ENCODE measurements at places on chromosomes 12 and 14.

- no peak for DNase-seq
Observed at GRCh38 chr14:61026526-61026925, 45.5 kb downstream of the SLC38A6 start.

- DNase-seq, result peak; percentile 60
Observed at GRCh38 chr12:104381731-104382480, 74.8 kb upstream of the CHST11 start.

DNA sequence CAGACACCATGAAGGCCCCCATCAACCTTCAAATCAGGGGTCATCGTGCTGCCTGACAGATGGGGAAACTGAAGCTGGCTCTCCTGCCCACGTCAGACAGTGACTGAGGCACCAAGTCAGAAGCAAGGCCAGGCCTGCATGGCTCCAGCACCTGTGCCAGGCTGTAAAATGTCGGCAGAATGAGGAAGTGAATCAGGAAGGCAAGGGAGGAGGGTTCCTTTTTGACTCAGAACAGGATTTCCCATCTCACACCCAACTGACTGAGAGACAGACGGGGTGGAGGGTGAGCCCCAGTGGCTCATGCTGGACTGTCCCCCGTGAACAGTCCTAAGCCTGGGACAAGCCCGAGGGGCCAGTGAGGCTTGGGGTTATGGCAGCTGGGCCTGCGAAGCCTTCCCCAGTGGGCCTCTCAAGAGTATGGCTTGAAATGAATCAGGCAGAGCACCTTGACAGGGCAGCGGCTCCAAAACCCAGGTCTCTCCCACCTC lies 20.9 kb downstream of the SYNE3 start:
- DNase-seq, result no peak

GRCh38 chr14:55031190-55031589 lies 4.2 kb downstream of the SOCS4 start:
- DNase-seq, result no peak

- no peak for DNase-seq
Observed at GRCh38 chr14:67493092-67493717, 4.7 kb upstream of the TMEM229B start.

DNA sequence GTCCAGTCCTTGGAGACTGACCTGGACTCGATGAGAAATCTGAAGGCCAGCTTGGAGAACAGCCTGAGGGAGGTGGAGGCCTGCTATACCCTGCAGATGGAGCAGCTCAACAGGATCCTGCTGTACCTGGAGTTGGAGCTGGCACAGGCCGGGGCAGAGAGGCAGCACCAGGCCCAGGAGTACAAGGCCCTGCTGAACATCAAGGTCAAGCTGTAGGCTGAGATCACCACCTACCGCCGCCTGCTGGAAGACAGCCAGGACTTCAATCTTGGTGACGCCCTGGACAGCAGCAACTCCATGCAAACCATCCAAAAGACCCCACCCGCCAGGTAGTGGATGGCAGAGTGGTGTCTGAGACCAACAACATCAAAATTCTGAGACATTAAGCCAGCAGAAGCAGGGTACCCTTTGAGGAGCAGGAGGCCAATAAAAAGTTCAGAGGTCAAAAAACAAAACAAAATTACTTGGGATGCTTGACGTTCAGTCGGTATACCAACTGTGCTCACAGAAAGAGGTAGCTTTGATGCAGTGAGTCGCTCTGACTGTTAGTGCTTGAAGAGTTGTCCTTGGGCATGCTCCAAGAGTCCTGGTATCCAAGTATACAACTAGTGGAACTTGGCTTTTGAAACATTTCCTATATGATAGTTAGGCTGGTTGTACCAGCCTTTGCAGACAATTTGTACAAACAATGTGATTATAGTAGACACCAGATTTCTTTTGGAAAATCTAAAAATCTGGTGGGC lies 4.8 kb downstream of the MED6 start:
- peak; percentile 7 for DNase-seq

DNA sequence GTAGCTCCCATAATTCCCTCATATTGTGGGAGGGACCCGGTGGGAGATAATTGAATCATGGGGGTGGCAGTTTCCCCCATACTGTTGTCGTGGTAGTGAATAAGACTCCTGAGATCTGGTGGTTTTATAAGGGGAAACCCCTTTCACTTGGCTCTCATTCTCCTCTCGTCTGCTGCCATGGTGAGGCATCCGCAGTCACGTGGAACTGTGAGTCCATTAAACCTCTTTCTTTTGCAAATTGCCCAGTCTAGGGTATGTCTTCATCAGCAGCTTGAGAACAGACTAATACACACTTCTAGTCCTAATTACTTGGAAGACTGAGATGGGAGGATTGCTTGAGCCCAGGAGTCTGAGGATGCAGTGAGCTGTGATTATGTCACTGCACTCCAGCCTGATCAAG lies 64.4 kb downstream of the TMX1 start:
- DNase-seq, result peak; percentile 36

- no peak for DNase-seq
Observed at GRCh38 chr14:28823245-28823644, 56.7 kb downstream of the FOXG1 start.

GRCh38 chr12:107641154-107641553 lies 44.4 kb upstream of the PWP1 start:
- no peak for DNase-seq

- DNase-seq, result no peak
Observed at GRCh38 chr12:113987261-113988063, 21.3 kb upstream of the RBM19 start.
